ENCODE measurements at places on chromosomes 5 and 9. TPM values are rescaled to one million over a fixed set of nuclear protein-coding genes. Genes with fewer than 3 reads are reported as not detected.
A peak's percentile ranks its signal among the peaks of the same experiment; 100 is the strongest.

Gene GALNT12
- 12.2 TPM for total RNA-seq

GRCh38 chr9:99347568-99347967 is 125.5 kb downstream of the SEC61B start:
- no peak for DNase-seq

DNA sequence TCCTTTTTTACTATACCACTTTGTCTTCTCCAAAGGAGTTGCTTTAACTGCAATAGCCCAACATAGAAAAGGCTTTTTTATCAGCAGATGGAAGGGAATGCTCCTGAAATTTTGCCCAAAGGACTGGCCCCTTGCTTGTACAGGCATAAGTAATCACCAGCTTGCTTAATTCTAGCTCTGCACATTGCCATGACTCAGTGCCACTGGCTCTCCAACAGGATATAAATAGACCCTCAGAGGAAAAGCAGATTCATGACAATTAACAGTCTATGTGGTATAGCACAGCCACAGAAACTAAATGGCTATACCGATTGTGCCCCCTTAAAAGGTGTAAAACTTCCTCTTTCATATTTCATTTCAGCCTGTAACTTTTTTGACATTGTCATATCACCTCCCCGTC is 227.0 kb downstream of the ZNF608 start:
- DNase-seq = no peak

Gene DMRT2
- total RNA-seq = not detected

GRCh38 chr5:12652201-12652600 is 748.0 kb upstream of the CTNND2 start:
- no peak for DNase-seq

DNA sequence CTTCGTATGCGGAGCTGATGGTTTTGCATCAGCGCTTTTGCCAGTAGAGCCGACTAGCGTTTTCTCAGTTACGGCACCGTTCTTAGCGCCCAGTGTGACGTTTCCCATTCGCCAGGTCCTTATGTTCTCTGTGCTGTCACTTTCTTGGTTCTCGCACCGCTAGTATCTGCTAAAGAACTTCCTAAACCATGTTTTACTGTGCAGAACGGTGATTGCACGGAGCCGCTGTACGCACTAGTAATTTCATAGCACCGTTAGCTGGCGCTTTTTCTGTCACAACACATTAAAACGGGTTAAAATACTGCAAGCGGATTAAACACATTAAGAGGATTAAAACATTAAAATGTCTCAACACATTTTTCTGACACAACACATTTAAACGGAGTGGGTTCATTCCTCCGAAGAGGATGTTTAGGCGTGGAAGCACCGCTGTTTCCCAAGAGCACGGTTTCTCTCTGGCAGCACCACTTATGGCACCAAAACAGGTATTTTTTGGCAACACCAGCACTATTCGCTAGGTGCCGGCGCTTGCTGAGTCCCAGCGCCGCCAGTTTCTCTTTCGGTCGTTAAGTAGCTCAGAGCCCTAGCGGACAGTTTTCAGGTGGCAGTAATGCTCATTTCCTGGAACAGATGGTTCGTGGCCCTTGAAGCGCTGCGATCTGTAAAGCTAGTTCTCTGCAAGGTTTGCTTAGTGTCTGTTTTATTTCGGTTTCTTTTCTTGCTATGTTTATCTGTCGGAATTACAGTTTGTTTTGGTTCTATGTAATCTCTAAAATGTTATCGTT is 20.3 kb downstream of the ANXA2R start:
- peak; percentile 75 for DNase-seq

Gene LCN1
- total RNA-seq = not detected

Gene CDKN2A
- total RNA-seq = 19.3 TPM

Gene TLR4
- 1.4 TPM for total RNA-seq

GRCh38 chr5:98307811-98308210 is 465.7 kb upstream of the RGMB start:
- DNase-seq = no peak

Gene LRRC14B
- 0.44 TPM for total RNA-seq

Gene CLIC3
- 13.3 TPM for total RNA-seq

Gene SLC38A9
- 27.6 TPM for total RNA-seq

DNA sequence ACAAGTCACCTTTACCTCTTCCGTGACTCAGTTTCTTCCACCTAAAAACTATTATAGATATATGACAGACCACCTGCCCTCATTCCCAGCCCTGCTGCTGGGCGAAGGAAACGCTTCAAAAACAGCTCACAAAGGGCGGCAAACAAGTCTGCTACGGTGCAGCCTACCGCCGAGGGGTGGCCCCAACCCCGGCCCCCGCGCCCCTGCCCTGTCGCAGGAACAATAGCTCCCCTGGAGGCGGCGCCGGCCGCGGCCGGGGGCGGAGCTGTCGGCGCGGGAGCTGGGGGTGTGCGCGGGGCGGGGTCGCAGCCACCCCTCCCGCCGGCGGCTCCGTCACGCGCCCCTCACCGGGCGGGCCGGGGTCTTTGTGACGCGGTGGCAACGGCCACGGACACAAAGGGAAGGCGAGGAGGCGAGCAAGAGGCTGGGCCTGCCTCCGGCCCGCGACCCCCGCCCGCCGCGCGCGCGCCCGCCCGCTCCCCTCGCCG is at the start of gene TMEFF1:
TSS of gene TMEFF1 (plus strand) at position 362 of the 488 bp plus-strand sequence. CDS start 396 bp downstream, outside the sequence.
- DNase-seq = peak; percentile 54

Gene BARHL1
- total RNA-seq = not detected

Gene PKD2L2
- not detected for total RNA-seq

DNA sequence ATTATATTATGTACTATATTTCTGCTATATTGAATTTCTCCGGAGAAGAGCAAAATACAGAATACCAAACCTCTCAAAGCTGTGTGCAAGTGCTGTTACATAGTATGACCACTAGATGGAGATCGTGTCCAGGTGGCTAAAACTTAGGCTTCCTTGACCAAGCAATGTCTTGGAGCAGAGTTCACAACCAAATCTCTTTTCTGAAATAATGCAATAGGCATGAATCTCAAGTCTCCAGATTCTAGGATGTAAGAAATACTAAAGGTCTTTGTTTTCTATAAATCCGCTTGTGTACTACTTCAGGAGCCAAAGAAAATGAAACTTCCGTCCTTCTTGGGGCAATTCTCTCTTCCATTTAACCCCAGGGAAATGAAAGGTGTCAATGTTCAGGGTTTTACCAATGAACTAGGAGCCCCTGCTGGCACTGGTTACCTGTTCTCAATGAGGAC is 181.5 kb upstream of the RAI14 start:
- DNase-seq = no peak

Gene PALM2AKAP2
- not detected for total RNA-seq

DNA sequence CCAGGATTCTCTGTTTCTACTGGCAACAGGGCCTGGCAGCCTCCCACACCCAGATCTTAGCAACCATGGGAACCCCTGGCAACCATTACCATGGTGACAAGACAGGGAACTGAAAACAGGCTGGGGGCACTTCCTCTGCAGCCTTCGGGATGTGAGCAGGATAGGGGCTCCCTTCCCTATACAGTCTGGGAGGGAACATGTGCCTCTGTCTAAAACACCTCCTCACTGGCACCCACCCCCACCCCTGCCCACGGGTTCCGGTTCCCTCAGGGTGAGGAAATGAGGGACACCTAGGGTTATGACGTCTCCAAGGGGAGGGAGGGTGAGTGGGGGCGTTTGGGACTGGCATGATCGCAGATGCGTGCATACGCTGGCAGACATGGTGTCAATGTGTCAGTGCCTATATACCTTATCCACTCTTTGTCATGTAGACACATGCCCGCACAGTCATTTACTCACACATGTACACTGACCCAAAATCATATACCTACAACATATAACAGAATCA is 3.0 kb upstream of the DNAJB5 start:
- DNase-seq = no peak

GRCh38 chr5:179758955-179759354 is 26.3 kb downstream of the MAML1 start:
- DNase-seq = no peak

GRCh38 chr9:70195456-70195855 is 63.3 kb upstream of the SMC5 start:
- DNase-seq = no peak

- DNase-seq = no peak
These were observed 411.6 kb downstream of the BNC2 start for GRCh38 chr9:16458696-16459420.

- no peak for DNase-seq
These were observed 6.9 kb downstream of the SLC6A19 start for GRCh38 chr5:1208221-1208742.

DNA sequence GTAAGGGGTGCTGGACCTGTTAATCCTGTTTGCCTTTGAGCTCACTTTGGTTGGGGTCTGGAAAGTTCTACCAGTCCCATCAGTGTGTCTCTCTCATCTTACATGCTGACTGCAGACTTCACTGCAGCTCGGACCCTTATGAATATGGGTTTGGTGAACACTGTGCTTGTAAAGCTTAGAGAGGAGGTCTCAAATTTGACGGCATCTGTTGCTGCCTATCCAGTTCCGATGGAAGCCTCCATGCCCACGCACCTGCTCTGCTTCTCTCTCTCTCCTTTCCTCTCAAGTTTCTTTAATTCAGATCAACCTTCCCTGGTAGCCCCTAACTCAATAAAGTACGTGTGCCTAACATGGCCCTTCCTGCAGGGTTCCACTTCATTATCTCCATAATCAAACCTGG is 217.9 kb downstream of the HSPA4 start:
- no peak for DNase-seq

Gene PTGES
- not detected for total RNA-seq

Gene KCNV2
- not detected for total RNA-seq

- DNase-seq = no peak
These were observed 136.3 kb upstream of the BASP1 start for GRCh38 chr5:17081142-17081541.

DNA sequence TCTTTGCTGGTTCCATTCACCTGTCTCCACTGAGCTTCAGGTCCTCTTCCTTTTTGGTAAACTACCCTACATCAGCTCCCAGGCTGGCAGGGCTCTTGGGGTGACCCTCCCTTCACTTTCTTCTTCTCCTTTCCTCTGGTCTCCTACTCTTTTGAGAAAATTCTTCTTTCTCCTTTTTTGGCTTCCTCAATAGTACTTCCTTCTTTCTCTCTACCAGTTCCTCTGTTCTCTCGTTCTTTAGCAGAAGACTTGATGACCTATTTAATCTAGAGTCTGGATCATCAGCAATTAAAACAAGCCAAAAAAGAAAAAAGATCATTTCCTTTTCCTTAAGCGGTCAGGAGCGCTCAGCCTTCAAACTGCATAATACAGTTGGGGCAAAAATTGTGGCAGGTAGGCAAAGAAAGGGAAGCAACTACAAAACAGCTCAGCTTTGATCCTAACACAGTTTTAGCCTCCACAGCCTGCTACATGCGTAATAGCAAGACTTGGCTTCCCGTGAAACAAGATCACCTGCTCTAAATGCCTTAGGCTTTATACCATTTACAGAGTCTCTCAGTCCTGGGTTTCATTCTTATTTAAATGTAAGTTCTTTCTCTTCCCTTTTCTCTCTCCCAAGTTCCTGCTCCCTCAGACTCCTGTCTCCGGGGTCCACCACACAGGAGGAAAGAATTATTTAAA is 14.0 kb upstream of the GSN start:
- no peak for DNase-seq

GRCh38 chr5:129767927-129768380 is 20.1 kb downstream of the MINAR2 start:
- DNase-seq = no peak

Gene PDZD2
- 0.14 TPM for total RNA-seq

DNA sequence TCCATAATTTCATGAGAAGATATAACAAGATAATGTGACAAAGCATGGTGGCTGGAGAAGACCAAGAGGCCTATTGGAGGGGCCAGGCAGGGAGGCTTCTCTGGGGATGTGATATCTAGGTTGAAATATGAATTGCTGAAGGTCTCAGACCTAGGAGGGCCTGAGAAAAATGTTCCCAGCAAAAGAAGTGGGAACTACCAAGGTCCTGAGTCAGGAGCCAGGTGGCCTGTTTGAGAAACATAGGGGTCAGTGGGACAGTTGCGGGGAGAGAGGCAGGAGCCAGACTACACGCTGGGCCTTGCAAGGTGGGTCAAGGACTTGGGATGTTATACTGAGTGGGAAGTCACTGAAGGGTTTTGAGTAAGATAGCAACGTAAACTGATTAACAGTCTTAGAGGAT is 216.1 kb downstream of the CFAP90 start:
- DNase-seq = no peak

DNA sequence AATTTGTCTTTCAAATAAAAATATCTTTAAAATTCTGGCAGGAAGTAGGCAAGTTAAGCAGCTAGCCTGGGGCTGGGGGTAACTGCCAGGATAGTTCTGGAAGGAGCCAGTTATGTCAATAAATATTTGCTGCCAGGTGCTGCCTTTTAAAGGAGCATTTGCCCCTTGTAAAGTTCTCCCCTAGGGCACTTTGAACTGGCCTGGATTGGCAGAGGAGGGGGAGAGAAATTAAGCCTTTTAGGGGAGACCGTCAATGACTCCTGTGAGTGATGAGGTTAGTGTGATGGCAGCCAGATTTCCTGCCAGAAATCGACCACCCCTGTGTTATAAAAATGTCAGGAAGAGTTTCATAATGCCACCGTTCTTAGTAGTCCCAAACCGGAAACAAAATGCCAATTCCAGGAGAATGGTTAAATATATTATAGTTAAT is 89.8 kb upstream of the ELL2 start:
- DNase-seq = no peak

DNA sequence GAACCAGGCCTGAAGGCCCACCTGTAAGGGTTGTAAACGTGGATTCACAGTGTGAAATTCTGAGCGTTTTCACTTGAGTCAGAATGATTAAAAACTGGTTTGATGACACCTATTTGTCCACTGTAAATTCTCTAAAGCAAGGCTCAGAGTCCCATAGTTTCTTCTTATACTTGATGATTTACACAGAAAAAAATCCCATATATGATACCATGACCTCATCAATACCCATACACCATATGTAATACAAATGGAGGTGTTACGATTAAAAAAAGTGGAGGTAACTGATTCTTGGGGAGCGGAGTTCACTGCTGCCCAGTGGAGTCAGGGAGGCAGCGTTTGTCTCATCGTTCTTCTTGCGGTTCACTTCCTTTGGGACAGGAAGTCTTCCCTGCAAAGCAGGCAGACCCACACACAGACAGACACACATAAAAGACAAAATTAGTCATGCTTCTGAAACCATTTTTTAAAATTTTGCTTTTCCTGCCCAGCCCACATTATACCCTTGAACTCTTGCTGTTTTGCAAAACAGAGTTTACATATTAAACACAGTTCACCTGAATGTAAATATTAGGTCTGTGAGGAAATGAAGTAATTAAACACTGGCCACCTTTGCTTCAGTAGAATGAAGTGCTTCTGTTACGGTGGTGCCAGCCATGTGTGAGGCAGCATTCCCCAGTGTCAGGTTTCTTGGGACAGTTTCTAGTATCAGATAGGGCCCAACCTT is 26.2 kb downstream of the NREP start:
- DNase-seq = no peak

DNA sequence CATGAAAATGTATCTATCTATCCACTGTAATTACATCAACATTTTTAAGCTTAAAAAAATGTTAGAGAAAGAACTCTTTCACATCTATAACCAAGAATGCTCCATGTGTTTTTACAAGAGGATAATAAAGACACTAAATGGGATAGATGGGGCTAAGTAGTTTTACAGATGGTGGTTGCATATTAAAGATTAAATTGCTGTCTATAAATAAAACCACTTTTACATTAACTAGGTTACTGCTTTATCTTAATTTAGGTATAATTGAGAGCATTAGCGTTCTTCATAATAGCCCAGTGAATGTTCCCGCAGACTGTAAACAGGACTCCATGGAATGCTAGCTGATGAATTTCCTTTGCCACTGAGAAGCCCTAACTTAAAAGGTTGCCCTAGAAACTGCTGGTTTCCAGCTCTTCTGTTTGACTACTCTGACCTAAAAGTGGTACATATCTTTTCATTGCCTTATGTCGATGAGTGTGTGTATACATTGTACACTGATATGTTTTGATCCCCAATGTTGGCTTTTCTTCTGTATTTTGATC is 117.9 kb downstream of the SGCD start:
- no peak for DNase-seq
